ENCODE measurements at places on chromosomes 2 and 18.

- no peak for DNase-seq
Measured at GRCh38 chr2:173997269-173997668, 32.1 kb upstream of the SP3 start.

GRCh38 chr18:13726972-13727331 lies 479 bp downstream of the RNMT start:
- no peak for DNase-seq

DNA sequence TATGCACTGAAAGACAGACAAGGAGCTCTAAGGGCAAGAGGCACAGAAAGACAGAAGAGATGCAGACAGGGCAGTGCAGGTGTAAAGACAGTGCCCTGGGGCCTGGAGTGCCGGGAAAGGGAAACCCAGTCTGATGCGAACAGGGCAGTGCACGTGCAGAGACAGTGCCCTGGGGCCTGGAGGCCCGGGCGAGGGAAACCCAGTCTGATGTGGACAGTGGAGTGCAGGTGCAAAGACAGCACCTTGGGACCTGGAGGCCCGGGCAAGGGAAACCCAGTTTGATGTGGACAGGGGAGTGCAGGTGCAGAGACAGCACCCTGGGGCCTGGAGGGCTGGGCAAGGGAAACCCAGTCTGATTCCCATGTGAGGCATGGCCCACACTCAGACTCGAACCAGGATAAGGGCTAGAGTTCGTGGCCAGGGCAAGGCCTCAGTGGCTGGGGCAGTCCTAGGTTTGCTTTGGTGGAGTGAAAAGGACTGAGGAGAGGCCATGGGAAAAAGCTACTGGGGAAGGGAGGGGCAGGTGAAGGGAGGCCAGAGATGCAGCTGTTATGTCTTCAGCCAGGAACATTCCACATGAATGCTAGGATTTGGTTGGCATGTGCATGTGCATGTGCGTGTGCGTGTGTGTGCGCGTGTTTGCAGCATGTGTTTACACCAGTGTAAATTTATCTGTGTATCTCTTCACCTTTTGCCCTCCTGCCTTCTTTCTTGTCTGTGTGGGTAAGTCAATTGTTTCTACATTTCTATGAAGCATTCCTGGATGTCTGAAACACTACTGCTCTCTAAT lies 39.1 kb upstream of the DNMT3A start:
- DNase-seq = no peak

DNA sequence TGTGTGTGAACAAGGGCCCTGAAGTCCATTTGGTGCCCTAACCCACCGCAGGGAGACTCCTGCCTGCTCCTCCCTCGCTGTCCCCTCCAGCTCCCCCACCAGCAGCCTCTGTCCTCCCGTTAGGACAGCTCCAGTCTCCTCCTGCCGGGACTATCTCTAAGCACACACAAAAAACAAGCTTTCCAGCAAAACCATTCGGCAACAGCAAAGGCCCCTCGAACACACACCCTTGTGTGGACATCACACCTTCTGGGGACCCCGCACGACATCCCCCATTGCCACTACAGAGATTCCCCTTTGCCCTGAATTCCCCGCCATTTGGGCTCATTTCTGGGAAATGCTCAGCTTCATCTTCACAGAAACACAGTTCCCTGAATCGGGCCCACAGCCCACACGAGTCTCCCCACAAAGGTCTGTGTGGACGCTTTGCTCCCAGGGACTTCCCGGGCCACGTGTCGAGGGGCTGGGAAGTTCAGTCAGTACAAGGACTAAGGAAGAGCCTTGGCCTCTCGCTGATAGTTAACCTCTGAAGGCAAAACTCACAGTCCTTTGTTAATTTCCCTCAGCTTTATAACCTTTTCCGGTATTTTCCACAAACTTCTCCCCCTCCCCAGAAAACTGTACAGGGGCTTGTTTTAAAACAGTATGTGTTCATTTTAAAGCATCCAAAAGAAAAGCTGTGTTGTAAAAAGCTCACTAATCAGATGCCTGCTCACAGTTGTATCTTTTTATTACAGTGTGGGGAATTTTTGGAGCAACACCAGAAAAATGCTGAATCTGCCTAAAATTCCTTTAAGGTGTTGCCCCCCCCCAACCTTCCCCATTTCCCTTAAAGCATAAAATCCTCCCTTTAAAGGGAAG lies 25.9 kb downstream of the SMAD7 start:
- no peak for DNase-seq

- no peak for DNase-seq
Measured at GRCh38 chr2:170324640-170325046, 146.7 kb downstream of the MYO3B start.

GRCh38 chr2:3948191-3948590 lies 244.8 kb downstream of the DCDC2C start:
- no peak for DNase-seq
